Hematopoietic multipotent progenitor cell treated with erythropoietin and hydrocortisone succinate and interleukin-3 and kit ligand, for 17 days (in vitro differentiated cells): ENCODE measurements at places on chromosomes 2 and 18.

DNA sequence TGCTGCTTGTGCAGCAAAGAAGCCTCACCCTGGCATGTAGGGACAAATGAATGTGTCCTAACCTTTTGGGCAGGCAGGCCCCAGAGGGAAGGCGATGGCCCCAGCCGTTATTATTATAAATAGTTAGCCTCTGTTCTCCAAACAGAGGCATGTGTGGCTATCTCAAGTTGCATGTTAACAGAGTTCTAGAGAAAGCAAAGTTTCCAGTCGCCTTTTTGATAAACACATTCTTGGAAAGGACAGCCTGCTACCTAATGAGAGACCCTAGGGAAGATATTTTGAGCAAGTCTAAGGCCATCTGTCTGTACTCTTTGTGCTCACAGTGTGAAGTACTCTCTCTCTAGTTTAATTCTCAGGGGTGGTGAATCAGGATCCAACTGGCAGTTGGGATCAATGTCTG is 97.4 kb upstream of the FHL2 start:
- DNase-seq = no peak

DNA sequence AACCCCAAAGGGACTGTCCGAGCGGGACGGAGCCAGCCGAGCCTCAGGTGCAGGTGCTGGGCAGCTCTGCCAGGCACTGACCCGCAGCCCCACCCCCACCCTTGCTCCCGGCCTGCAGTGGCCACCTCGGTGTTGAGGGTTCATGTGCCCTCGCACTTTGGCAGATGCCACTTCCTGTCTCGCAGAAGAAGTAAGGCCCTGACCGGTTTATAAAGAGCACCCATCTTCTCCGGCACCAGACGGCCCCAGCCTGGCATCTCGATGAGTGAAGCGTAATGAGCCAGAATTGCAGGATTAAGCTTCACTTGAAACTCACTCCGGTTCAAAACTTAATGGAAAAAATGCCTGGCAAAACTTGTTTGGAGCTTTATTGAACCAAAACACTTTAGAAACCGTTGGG is 10.9 kb upstream of the NFATC1 start:
- DNase-seq = no peak

DNA sequence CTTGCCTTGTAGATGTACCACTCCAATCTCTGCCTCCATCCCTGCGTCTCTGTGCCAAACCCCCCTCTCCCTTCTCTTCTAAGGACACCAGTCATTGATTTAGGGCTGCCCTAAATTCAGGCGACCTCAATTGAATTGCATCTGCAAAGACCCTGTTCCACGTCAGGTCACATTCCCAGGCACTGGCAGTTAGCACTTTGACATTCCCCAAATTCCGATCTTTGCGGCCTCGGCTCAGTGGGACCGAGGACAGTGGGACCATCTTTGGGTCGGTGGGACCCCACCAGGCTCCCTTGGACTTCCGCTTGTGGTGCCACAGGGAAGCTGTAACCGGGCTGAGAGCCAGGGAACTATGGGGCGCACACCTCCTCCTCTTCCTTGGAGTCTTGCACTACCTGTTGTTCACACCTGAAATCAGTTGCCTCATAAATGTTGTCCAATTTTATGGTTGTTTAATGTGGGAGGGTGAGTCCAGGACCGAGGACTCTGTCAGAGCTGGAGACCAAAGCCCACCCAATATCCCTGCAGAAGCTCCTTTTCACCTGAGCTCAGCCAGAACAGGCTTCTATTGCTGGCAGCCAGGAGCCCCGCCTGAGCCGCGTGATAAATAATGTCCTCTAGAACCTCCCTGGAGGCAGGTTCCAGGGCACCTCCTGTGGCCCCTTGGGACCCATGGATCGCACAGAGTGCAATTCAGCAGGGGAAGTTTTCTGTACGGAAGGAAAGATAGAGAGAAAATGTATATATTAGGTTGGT is 271.6 kb downstream of the EIPR1 start:
- DNase-seq = no peak

- DNase-seq = no peak
These were observed 458.8 kb downstream of the METTL4 start for GRCh38 chr18:2112435-2113045.

- DNase-seq = no peak
These were observed 30.7 kb upstream of the KLHL14 start for GRCh38 chr18:32803568-32803967.

GRCh38 chr2:213145715-213146242 is 5.6 kb downstream of the IKZF2 start:
- no peak for DNase-seq

DNA sequence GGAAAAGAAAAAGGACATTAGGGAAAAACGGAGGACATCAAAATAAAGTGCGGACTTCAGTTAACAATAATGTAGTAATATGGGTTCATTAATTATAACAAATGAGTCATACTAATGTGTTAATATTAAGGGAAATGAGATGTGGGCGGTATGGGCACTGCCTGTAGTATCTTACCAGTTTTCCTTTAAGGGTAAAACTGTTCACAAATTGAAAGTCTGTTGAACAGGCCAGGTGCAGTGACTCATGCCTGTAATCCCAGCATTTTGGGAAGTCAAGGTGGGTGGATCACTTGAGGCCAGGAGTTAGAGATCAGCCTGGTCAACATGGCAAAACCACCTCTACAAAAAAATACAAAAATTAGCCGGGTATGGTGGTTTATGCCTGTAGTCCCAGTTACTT is 56.8 kb upstream of the PMAIP1 start:
- DNase-seq = no peak

DNA sequence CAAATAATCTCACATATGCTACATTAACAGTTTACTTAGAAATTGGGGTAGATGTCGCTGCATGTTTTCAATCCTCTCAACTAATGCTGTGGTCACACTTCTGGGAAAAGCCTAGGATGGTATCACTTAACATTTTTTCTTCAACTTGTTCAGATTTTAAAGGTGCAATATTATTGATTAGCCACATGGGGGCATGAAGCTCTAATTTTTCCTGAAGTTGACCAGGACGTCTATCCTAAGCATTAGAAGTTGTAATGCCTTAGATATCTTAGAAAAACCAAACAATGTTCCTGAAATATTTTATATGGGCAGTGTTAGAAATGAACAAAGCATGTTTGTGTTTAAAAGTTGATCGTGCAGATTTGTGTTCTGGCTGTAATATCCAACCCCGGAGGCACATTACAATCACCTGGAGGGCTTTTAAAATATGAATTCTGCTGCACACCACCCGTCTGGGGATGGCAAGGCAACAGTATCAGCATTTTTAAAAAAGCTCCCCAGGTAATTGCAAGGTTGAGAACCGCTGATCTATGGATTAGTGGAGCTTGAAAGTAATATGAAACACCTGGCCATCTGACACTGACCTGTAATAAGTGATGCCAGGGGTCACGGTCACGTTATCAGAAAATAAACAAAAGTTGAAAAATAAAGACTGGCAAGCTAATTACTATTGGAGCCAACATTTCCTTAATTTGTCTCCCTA is 100.5 kb upstream of the LMAN1 start:
- no peak for DNase-seq

DNA sequence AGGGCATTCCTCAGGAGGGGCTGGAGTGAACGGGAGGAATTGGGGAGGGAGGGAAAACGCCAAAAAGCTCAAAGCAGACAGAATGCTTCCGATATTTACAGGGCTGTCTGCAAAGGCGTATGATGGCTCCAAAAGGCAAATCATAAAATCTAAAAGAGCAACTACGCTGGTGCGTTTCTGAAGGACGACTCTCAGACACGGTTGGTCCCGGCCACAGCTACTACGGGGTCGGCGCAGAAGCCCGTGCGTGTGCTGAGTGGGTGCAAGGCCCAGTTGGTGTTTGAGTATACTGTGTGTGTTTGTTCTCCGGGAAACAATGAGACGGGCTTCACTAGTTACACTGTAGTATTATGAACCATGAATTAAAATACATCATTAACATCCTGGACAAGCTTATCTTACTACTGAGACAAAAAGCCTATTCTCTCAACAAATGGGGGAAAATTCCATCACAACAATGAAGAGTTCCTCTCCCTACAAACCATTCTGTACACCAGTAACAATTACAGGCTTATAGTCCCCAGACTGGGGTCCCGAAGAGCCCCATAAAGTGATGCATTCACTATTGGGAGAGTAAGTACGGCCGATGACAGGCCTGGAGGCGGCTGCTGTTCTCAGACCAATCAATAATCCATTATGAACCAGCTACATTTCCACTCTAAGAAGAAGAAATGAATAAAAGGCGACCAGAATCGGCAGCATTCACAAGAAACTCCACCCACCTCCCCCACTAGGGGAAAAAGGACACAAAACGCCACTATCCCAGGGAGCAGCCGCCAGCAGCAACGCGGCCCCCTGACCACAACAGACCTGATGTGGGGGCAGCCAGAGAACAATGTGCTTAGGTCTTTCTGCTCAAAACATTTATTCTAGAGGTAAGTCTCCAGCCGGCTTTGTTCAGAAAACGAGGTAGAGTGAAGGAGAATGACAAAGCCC is 43.4 kb downstream of the ZNF516 start:
- DNase-seq = no peak

DNA sequence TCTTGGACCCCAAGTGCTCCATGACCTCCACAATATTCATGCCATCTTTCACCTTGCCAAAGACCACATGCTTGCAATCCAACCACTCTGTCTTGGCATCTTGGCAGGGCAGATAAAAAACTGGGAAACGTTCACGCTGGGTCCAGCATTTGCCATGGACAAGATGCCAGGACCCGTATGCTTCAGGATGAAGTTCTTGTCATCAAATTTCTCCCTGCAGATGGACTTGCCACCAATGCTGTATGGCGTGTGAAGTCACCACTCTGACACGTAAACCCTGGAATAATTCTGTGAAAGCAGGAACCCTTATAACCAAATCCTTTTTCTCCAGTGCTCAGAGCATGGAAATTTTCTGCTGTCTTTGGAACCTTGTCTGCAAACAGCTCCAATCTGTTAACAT is 21.5 kb downstream of the CNOT11 start:
- no peak for DNase-seq

DNA sequence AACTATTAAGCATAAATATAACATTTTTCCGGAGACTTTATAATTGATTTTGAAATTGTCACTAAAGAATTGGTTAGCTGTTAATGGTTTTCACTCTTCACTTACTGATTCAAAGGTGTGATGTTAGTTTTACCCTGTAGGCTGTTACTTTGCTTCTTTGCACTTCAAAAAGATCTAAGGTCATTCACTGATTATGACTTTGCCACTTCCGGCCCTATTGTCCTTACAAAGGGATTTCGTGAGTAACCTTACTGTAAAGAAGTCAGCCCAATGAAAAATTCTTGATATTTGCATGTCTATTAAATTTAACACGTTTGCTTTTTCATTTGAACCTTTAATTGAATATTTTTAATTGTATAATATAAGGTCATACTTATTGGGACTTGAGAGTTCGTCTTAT is 61.4 kb downstream of the GREB1L start:
- DNase-seq = no peak

DNA sequence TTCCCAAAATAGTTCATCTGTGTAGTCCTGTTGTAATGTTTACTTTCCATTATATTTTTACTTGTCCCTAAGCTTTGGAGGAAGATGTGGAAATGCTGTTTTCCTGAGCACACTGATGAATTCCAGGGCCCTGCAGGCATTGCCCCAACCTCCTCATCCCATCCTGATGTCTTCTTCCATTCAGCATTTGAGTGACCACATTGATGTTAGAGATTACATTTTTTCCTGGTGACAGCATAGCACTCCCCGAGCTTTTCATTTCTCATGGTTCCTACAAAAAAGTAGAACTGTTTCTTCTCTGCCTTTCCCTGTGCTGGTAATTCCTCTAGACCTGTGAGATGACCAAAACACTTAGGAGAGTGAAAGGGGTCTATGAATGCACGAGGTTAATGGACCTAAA is 4.8 kb downstream of the IL36A start:
- no peak for DNase-seq

DNA sequence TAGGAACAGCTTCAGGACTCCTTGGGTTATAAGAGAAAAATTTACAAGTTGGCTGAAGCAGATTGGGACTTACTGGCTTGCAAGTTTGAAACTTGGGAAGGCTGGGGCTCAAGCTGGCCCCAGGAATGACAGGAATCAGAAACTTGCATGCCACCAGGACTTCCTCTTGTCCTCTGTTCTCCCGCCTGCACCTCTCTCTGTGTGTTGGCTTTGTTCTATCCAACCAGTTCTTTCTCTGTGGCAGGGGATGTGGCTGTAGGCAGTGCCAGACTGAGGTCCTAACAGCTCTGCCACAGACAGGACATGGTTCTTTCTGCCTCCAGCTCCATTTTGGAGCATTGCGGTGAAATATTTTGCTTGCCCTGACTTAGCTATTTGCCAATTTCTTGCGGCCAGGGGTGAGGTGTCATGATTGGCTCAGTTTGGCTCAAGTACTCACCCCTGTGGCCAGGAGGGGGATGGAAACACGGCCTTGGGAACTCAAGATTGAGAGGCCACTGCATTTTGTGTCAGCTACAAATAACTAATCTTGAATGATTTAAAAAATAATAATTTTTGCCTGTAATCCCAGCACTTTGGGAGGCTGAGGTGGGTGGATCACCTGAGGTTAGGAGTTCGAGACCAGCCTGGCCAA is 48.9 kb downstream of the MEP1B start:
- no peak for DNase-seq

- DNase-seq = no peak
These were observed 753.7 kb downstream of the DSC3 start for GRCh38 chr18:30288662-30289414.

- DNase-seq = no peak
These were observed 1337.2 kb upstream of the NRXN1 start for GRCh38 chr2:52369178-52369577.

GRCh38 chr2:70247364-70248180 is 856 bp downstream of the TIA1 start:
- peak; percentile 66 for DNase-seq

- no peak for DNase-seq
These were observed 51.6 kb upstream of the NCOA1 start for GRCh38 chr2:24439280-24439970.

- peak; percentile 73 for DNase-seq
These were observed 96.9 kb upstream of the ZNF397 start for GRCh38 chr18:35143622-35144596.

DNA sequence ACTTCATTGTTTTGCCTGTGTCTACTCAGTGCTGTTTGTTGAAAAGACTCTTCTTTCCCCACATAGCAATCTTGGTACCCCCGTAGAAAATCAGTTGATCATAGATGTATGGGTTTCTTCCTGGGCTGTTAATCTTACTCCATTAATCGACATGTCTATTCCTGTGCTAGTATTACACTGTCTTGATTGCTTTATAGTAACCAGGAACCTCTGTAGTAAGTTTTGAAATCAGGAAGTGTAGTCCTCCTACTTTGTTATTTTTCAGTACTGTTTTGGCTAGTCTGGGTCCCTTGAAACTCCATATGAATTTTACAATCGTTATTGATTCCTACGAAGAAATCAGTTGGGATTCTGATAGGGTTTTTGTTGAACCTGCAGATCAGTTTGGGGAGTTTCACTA is 78.8 kb upstream of the FAM136A start:
- DNase-seq = no peak
